Activated CD4-positive, alpha-beta T cell treated with anti-CD3 and anti-CD28 coated beads for 4 hours (primary cell): ENCODE measurements at places on chromosomes 4 and X.

DNA sequence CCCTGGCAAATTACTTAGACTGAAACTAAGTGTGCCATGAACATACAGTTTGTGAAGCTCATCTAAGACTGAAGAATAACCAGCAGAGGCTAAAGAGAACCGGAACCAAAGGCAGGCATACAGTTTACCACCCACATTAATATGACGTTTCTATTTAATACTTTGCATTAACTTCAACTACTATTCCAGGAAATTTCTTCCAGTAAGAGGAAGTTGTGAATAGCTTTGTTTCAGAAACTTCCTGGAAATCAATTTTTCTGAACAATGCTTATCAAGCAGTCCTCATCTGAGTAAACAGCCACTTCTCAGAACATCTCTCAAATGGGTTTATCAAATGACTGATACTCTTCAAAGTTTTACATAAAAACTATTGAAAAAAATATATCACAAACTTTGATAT, 252.7 kb downstream of the OPHN1 start:
- no peak for DNase-seq

GRCh38 chr4:137825505-137825904, 293.2 kb upstream of the PCDH18 start:
- DNase-seq = no peak

DNA sequence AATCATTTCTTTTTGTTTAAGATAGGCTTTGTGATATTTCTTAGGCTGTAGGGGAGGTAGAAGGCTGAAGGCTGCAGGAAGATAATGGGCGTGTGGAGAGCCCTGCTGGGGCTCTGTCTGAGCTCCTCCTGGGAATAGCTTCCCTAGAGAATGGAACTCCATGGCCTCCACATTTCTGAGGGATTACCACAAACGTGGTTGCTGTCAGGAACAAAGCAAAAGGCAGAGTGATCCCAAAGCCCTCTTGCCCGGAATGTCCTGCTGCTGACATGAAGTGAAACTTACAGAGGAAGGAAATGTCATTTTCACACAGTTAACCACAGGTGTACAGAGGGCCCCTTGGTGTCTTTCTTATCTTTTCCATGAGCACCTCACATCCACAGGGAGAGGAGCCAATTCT, 89.3 kb downstream of the DDIT4L start:
- DNase-seq = no peak

GRCh38 chrX:18973527-18974192, 10.3 kb downstream of the PHKA2 start:
- no peak for DNase-seq

GRCh38 chr4:108703370-108703769, 53.0 kb downstream of the OSTC start:
- no peak for DNase-seq

DNA sequence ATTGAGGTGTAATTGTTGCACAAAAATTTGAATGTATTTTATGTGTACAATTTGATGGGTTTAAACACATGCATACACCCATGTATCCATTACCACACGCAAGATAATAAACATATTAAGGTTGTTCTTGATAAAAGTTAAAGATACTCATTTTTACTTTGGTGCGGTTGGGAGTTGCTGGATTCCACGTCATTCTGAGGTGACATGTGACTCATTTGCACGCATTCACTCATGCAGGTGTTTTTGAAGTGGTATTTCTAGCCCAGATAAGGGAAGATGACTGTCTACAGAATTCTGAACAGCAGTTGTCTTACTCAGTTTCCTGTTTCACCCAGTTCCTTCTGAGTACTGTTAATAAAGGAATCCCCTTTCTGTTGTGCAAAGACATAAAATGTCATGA, 142.0 kb downstream of the RTL3 start:
- DNase-seq = peak; percentile 54

DNA sequence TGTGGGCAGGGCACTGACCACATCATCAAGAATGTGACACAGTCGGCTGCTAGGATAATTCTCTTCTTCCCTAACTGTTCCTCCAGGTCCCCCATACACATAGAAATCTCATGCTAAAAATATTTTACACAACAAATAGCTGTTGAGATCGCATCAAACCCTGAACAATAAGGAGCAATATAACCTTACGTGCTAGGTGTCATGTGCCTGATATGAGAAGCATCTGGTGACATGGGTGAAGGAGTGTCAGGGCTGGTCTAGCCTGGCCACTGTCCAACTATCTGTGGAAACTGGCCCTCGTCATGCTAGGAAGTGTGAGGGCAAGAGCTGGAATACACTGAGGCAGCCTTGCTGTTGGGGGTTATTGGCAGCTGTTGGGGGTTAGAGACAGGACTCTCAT, 167.3 kb upstream of the PGRMC2 start:
- no peak for DNase-seq

- DNase-seq = peak; percentile 43
Observed at GRCh38 chr4:2811830-2812611, 19.1 kb downstream of the SH3BP2 start.

DNA sequence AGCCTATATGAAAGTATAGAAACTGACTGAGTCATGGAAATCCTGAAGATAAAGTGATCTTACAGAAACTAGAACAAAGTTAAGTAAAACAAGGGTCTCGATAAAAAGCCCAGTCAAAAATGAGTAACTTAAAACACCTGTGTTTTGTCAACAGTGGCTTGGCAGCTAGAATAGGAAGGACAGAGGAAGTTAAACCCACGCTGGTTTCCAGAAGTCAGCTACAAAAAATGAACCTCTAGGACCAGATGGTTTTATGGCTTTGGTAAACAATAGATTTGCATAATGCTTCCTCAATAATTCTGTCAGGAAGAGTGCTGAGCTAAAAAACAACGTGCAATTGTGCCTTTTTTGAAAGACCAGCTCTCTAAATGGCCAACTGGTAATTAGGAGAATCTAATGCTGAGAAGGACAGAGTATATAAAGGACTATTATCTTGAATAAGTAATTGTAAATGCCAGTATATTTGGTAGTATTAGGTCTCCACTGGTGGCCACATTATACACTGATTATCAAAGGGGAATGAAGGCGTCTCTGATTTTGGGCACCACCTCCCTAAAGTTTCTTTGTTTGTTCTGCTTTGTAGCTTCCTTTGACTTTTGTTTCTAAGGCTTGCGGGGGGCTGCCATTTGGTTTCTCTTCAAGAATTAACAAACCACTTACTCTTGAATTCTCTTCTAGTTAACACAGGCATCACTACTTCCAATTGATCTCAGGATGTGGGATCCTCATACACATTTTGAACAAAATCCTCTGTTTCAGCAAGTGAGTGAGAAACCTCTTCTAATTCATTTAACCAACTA, 72.2 kb upstream of the PPP3CA start:
- no peak for DNase-seq

DNA sequence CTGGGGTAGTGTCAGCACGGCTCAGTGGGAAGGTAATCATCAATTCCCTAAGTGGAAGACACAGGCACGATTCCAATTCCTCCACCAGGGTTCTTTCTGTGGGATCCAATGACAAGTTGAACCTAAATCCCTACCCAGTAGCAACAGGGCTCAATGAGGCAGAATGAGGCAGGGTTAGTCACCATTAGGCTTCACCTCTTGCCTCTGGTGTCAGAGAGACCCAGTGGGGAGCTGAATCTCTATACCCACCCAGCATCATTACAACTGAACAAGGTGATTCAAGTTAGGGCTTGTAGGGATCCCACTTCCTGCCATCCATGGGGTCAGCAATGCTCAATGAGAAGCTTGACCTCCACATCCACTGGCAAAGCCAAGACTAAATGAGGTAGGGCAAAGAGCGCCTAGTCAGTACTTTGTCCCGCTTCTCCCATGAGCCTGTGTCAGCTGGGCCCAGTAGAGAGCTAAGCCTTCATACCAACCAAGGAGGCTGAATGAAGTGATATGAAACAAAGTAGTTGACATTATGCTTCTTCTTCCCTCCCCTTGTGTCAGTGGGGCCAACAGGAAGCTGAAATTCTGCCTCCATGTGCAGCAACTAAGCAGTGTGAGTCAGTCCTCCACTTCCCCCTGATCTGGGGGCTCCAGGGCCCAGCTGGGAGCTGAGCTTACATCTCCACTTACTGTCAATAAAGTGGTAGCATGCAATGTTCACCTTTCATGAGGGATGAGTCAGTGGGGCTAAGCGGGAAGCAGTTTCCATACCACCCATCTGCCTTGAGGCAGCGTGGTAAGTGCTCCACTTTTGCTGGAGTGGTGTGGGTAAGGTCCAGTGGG, 36.4 kb upstream of the RBM41 start:
- peak; percentile 1 for DNase-seq

GRCh38 chr4:142846108-142846728, at the start of gene INPP4B:
Gene INPP4B, minus strand, starts transcription at chr4:142846301.
- peak; percentile 58 for DNase-seq
